ENCODE measurements at places on chromosomes 3 and 15.

DNA sequence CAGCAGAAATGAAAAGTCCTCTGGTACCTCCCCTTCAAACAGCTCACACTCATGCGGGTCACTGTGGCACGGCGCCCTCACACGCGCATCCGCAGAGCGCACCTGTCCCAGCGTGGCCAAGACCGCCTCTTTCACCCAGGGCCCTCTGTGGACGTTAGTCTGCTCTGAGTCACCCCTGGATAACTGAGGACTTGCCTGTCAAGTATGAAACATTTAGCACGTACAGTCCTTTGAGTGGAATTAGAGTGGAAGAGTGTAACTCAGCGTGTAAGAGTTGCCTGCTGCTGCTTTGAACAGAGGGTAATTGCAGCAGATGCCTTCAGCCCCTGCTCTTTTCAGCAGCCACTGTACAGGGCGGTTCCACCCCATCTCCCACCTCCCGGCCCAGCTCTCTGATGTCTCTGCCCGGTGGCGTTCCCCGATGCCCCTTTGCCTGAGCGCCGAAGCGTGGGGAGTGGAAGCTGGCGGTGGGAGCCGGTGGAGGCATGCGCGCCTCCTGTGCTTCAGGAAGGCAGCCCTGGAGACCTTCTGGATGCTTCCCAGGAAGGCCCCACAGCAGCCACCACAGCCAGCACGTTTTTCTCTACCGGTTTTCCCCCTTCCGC is 23.0 kb downstream of the CPN2 start:
- H3K27ac ChIP-seq, result no peak overlapping the region
- peaks cover 4% of the 10 kb centered on the region for H3K27me3 ChIP-seq
- H3K4me3 ChIP-seq, result no peak overlapping the region
- H3K4me1 ChIP-seq, result peaks cover 54% of the 10 kb centered on the region
- no peaks in the 10 kb centered on the region for H3K36me3 ChIP-seq
- DNase-seq, result no peak

GRCh38 chr3:193134856-193135255 is 106.2 kb upstream of the PLAAT1 start:
- no peaks in the 10 kb centered on the region for H3K36me3 ChIP-seq
- H3K27me3 ChIP-seq, result no peaks in the 10 kb centered on the region
- H3K4me1 ChIP-seq, result peaks cover 4% of the 10 kb centered on the region
- H3K27ac ChIP-seq, result no peak overlapping the region
- no peak for DNase-seq
- H3K4me3 ChIP-seq, result no peak overlapping the region

DNA sequence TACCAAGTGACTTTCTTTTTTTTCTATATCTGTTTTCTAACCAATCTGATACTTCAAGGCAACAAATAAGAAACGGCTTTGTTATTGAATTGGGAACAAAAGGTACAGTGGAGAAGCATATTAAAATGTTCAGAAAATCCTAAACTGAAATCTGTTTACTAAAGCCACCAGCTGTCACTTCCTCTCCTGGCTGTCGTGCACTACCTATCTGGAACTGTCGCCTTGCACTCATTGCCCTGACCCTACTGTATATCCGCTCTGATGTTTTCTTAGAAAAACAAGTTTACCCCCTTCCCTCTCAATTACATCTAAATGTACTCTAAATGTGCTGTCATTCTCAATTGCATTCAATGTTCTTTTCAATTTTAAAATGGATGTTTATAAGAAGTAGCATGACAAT is 439.8 kb upstream of the ARRDC4 start:
- DNase-seq, result no peak
- H3K27me3 ChIP-seq, result no peaks in the 10 kb centered on the region
- H3K4me1 ChIP-seq, result peaks cover 7% of the 10 kb centered on the region
- no peak overlapping the region for H3K27ac ChIP-seq
- H3K36me3 ChIP-seq, result no peaks in the 10 kb centered on the region
- H3K4me3 ChIP-seq, result no peak overlapping the region

DNA sequence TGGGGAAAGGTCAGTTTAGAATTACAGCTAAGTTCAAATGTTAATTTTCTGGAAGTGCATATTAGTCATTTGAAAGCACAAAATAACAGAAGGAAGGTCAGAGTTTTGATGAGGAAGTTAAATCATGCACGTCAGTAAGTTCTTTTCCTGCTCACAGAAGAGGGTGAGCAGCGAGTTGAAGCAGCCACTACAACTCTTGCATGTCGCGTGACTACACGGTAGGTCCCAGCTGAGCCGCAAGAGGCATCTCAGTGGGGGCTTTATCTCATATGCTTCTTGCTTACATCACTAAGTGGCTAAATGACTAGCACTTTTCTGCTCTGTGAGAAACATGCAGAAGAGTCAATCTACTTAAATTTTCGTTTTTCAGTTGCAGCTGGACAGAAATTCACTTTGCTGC is 21.3 kb upstream of the SEC62 start:
- H3K27me3 ChIP-seq, result no peaks in the 10 kb centered on the region
- no peak for DNase-seq
- H3K36me3 ChIP-seq, result no peaks in the 10 kb centered on the region
- H3K27ac ChIP-seq, result no peak overlapping the region
- no peak overlapping the region for H3K4me3 ChIP-seq

GRCh38 chr3:186246941-186247340 is 115.1 kb downstream of the DGKG start:
- no peak overlapping the region for H3K4me3 ChIP-seq
- H3K36me3 ChIP-seq, result no peaks in the 10 kb centered on the region
- no peak overlapping the region for H3K27ac ChIP-seq
- no peaks in the 10 kb centered on the region for H3K27me3 ChIP-seq

- H3K36me3 ChIP-seq, result no peaks in the 10 kb centered on the region
- H3K27me3 ChIP-seq, result peaks cover 20% of the 10 kb centered on the region
- DNase-seq, result no peak
- no peak overlapping the region for H3K27ac ChIP-seq
- no peak overlapping the region for H3K4me3 ChIP-seq
Observed at GRCh38 chr15:66057089-66057488, 187.8 kb downstream of the RAB11A start.

- no peaks in the 10 kb centered on the region for H3K27me3 ChIP-seq
- H3K4me3 ChIP-seq, result no peak overlapping the region
- H3K36me3 ChIP-seq, result no peaks in the 10 kb centered on the region
- H3K27ac ChIP-seq, result no peak overlapping the region
- no peak for DNase-seq
- no peaks in the 10 kb centered on the region for H3K4me1 ChIP-seq
Observed at GRCh38 chr3:17894434-17895060, 152.1 kb upstream of the TBC1D5 start.

DNA sequence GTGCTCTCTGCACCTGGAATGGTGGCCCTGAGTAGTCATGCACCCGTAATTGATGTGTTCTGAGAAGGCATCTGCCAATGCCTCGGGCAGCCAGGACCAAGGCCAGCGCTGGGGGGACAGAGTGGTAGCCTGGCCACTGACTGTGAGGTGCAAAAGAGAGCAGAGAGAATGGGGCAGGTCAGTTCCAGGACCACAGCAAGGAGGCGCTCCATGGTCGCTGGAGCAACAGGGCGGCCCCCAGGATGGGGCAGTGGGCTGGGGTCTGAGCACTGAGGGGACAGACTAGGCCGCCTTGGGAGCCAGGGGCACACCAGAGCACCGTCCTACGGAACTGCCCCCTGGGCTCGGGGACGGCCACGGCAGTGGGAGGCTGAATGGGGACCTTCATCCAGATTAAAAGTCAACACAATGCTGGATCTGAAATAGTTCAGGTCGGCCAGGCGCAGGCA is 48.3 kb upstream of the IQSEC1 start:
- H3K27ac ChIP-seq, result no peak overlapping the region
- H3K4me3 ChIP-seq, result no peak overlapping the region
- DNase-seq, result no peak
- H3K4me1 ChIP-seq, result no peaks in the 10 kb centered on the region

DNA sequence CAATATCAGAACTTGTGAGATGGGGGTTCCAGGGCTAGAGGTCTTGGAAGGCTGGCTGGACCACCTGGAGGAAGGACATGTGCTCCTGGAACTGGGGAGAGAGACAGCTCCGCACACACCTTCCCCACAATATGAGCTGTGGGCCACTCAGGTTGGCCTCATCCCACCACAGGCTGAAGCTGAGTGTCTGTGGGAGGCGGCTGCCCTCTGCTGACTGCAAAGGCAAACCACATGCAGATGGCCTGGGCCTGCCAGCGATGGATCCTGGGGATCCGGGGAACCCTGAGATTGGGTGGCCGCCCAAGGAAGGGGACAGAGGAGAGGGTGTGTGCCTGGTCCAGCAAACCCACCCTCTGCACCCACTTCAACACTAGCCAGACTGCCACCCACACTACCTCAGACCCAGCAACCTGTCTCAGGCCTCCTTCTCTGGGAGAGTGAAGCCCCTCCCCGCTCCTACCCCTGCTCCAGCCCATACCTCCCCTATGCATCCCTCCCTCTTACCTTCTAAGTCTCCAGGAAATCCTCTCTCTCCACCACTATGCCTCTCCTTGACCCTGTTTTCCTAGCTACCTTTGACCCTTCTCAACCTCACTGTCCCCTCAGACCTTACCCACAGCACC is 44.8 kb downstream of the CYP11A1 start:
- H3K4me3 ChIP-seq, result no peak overlapping the region
- H3K27ac ChIP-seq, result no peak overlapping the region
- no peak for DNase-seq
- H3K4me1 ChIP-seq, result peaks cover 23% of the 10 kb centered on the region
- H3K36me3 ChIP-seq, result no peaks in the 10 kb centered on the region

- H3K4me1 ChIP-seq, result peaks cover 3% of the 10 kb centered on the region
- no peak overlapping the region for H3K27ac ChIP-seq
- no peaks in the 10 kb centered on the region for H3K36me3 ChIP-seq
- DNase-seq, result no peak
Observed at GRCh38 chr3:61110576-61110975, 140.7 kb downstream of the FHIT start.

- H3K4me1 ChIP-seq, result peaks cover 52% of the 10 kb centered on the region
- no peaks in the 10 kb centered on the region for H3K27me3 ChIP-seq
- peaks cover 30% of the 10 kb centered on the region for H3K36me3 ChIP-seq
- no peak for DNase-seq
- H3K27ac ChIP-seq, result peak overlapping the region; percentile 81
- H3K4me3 ChIP-seq, result no peak overlapping the region
Observed at GRCh38 chr3:63977893-63978292, 45.4 kb downstream of the PSMD6 start.

- no peak overlapping the region for H3K27ac ChIP-seq
- no peak overlapping the region for H3K4me3 ChIP-seq
- DNase-seq, result no peak
- H3K4me1 ChIP-seq, result peaks cover 28% of the 10 kb centered on the region
Observed at GRCh38 chr15:49625460-49626036, 4.7 kb downstream of the DTWD1 start.

DNA sequence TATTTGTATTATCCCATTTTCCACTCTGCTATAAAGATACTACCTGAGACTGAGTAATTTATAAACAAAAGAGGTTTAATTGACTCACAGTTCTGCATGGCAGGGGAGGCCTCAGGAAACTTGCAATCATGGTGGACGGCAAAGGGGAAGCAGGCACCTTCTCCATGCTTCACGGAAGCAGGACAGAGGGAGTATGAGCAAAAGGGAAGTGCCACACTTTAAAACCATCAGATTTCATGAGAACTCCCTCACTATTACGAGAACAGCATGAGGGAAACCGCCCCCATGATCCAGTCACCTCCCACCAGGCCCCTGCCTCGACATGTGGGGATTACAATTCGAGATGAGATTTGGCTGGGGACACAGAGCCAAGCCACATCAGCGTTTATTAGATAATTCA is 172.8 kb downstream of the NR2F2 start:
- no peak for DNase-seq
- H3K4me1 ChIP-seq, result no peaks in the 10 kb centered on the region
- no peaks in the 10 kb centered on the region for H3K36me3 ChIP-seq
- H3K27ac ChIP-seq, result no peak overlapping the region
- H3K4me3 ChIP-seq, result no peak overlapping the region

GRCh38 chr15:63480441-63480821 is 24.0 kb upstream of the USP3 start:
- H3K27me3 ChIP-seq, result no peaks in the 10 kb centered on the region
- H3K27ac ChIP-seq, result no peak overlapping the region
- peaks cover 19% of the 10 kb centered on the region for H3K4me1 ChIP-seq
- no peaks in the 10 kb centered on the region for H3K36me3 ChIP-seq

- H3K36me3 ChIP-seq, result no peaks in the 10 kb centered on the region
- peaks cover 4% of the 10 kb centered on the region for H3K27me3 ChIP-seq
- peaks cover 38% of the 10 kb centered on the region for H3K4me1 ChIP-seq
- peak; percentile 86 for DNase-seq
- H3K4me3 ChIP-seq, result no peak overlapping the region
Observed at GRCh38 chr3:194682694-194683310, 2.9 kb upstream of the FAM43A start.

DNA sequence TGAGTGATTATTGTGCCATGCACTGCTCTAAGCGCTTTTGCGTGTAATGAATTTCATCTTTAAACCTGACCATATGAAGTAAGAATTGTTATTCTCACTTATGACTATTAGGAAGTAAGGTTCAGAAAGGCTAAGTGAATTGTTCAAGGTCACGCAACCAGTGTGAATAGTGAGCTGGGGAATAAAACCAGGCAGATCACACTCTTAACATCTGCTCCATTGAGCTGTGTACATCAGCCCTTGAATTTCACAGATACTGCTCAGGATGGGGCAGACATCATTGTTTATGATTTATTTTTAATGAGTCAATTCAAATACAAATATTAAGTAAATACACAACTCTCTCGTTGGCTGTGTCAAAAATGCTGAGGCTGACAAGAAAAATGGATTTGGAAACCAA is 184.5 kb downstream of the FNDC3B start:
- H3K4me3 ChIP-seq, result no peak overlapping the region
- no peak for DNase-seq
- peaks cover 13% of the 10 kb centered on the region for H3K4me1 ChIP-seq
- H3K27ac ChIP-seq, result no peak overlapping the region

DNA sequence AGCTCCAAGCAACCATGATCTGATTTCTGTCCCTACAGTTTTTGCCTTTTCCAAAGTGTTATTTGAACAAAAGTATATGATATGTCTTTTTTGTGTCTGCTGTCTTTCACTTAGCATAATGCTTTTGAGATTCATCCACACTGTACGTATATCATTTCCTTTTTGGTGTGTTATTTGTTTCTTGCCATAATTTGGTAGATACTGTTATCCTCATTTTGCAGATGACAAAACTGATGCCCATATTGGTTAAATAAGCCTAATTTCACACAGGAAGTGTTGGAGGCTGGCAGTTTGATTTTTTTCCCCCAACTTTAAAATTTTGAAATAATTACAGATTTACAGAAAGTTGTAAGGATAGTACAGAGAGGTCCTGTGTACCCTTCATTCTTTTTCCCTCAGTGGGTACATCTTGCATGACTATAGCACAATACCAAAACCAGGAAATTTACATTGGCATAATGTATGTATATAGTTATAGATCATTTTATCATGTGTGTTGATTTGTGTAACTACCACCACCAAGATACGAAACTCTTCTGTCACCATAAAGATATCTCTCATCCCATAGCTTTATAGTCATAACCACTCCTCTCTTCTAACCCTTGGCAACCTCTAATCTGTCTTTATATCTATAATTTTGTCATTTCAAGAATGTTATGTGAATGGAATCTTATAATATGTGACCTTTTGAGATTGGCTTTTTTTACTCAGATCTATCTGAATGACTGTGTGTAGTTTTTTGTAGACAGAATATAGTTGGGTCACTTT is 55.6 kb downstream of the RASA2 start:
- H3K4me1 ChIP-seq, result no peaks in the 10 kb centered on the region
- no peak overlapping the region for H3K4me3 ChIP-seq
- H3K36me3 ChIP-seq, result peaks cover 26% of the 10 kb centered on the region
- no peaks in the 10 kb centered on the region for H3K27me3 ChIP-seq

GRCh38 chr15:75032395-75032794 is 9.0 kb downstream of the PPCDC start:
- no peaks in the 10 kb centered on the region for H3K36me3 ChIP-seq
- H3K4me3 ChIP-seq, result no peak overlapping the region
- no peak for DNase-seq
- peaks cover 54% of the 10 kb centered on the region for H3K4me1 ChIP-seq
- no peaks in the 10 kb centered on the region for H3K27me3 ChIP-seq
